Vagina (tissue), 2 donors: ENCODE measurements at places on chromosomes 13 and 19.
A peak's percentile ranks its signal among the peaks of the same experiment; 100 is the strongest.

GRCh38 chr19:16659464-16659831 is 496 bp downstream of the SMIM7 start:
- no peak for DNase-seq

DNA sequence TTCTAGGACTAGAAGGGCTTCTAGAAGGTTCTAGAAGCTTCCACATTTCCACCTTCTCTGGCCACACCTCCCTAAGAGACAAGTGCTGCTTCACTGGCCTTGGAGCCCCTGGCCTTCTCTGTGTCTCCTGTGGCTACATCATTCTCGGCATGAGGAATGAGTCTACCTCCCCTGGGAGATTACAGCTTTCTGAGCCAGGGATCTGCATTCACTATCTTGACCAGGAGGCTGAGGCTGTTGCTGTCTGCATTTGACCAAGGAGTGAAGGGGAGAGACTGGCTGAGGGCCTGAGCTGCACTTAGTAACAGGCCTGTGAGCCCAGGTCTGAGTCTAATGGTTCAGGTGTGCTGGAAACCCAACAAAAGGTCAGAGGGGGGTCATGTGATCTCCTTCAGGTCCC is 5.3 kb downstream of the CPAMD8 start:
- no peak for DNase-seq

GRCh38 chr13:111514610-111515306 is 194.3 kb downstream of the TEX29 start:
- no peak for DNase-seq

- DNase-seq = no peak
Observed at GRCh38 chr19:10695401-10696398, 5.5 kb upstream of the QTRT1 start.

- no peak for DNase-seq
Observed at GRCh38 chr19:30336290-30336689, 35.9 kb upstream of the ZNF536 start.

DNA sequence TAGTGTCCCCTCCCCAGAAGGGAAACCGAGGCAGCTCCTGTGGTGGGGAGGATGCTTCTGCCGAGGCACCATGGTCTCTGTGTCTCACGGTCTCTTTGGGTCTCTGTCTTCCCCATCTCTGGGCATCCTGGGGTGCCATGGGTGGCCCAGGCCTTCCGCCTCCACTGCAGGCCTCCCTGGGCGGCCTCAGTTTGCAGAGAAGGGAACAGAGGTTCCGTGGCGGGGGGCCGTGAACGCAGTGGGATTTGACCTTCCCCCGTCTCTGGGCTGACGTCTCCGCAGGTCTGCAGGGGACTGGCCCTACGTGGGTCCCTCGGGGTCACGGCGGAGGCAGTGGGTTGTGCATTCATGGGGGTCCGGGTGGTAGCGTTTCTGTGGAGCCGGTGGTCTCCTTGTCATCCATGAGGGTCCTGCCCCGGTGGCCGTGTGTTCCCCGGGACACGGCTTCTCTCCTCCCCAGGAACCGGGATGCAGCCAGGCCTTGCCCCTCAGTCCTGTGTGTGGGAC is 4.6 kb downstream of the EFNA2 start:
- DNase-seq = no peak

DNA sequence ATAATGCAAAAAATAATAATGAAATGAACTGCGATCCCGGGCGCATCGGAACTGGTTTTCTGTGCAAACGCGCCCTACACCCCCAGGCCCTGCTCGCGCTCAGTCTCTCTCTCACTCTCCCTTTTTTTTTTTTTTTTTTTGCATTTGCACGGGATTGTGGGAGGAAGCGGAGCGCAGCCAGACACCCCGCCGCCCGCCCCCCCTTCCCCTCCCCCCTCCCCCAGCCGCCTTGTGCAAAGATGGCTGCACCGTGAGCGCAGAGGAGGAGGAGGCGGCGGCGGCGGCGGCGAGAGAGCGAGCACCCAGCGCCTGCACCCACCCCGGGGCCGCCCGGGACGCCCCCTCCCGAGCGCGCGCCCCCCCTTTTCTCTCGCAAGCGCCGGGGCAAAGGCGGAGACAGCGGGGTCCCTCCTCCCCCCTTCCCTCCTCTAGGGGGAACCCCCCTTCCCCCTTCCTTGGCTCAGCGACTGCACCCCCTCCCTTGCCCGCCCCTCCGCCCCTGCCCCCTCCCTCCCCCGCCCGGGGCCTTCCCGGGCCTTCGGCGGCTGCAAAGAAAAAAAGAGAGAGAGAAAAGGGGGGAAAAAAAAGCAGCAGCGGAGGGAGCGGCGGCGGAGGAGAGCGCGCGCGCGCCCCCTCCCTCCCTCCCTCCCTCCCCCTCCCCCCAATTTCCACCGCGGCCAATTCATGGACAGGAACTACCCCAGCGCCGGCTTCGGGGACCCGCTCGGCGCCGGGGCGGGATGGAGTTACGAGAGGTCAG is at the start of gene PRR12:
Gene PRR12, plus strand, starts transcription at position 212 of the 760 bp plus-strand sequence. Its CDS starts 473 bp downstream, at position 685.
- no peak for DNase-seq

- no peak for DNase-seq
Observed at GRCh38 chr13:111491021-111491420, 170.6 kb downstream of the TEX29 start.

DNA sequence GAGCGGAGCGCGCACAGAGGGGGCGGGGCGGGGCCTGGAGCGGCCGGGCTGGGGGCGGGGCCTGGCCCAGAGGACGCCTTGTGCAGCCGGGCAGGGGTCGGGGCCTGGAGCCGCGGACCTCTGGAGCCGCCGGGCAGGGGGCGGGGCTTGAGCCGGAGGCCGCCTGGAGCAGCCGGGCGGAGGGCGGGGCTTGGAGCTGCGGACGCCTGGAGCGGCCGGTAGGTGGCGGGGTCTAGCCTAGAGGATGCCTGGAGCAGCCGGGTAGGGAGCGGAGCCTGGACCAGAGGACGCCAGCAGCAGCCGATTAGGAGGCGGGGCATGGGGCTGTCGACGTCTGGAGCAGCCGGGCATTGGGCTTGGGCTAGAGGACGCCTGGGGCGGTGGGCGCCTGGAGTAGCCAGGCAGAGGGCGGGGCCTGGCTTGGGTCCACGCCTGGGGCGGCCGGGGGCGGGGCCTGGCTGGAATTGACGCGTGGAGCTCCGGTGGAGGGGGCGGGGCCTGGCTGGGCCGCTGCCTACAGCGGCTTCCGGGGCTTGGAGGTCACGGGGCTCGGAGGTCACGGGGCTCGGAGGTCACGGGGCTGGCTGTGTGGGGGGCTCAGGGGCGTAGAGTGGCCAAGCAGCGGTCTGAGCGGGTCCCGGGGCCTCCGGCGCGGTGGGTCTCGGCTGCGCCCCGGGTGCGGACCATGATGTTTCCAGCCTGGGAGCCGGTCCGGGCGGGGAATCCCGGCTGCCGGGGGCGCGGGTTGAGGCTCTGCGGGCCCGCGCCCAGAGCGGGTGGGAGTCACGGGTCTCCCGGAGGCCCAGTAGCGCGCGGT is at the start of gene ANKRD10:
Gene ANKRD10, minus strand, starts transcription at position 13 of the 817 bp plus-strand sequence. CDS start 135 bp downstream, outside the sequence.
- DNase-seq = peak; percentile 97

- no peak for DNase-seq
Observed at GRCh38 chr13:70237131-70237530, 128.9 kb upstream of the KLHL1 start.

DNA sequence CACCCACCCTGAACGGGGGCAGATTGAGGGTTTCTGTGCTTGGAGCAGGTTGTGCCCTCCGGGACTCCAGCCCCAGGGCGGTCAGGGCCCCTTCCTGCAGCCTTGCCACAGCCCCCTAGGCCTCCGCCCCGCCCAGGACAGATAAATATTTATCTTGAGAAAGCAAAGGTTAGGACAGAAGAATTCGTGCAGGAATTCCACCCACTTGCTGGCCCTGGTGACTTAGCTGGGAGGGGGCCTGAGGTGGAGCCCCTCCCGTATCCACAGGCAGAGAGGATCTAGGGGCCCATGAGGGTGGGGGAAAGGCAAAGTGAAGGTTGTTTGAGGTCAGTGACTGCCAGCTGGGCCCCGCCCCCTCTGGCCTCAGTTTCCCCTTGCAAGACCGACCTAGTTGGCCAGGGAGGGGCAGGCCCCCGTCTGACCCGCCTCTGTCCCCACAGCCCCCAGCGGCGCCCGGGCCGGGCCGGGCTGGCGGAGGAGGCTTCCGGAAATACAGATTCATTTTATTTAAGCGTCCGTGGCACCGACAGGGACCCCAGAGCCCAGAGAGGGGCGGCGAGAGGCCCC is 5.2 kb downstream of the MIDN start:
- DNase-seq = no peak

GRCh38 chr19:48397263-48398101 is 4.0 kb downstream of the GRIN2D start:
- DNase-seq = no peak

DNA sequence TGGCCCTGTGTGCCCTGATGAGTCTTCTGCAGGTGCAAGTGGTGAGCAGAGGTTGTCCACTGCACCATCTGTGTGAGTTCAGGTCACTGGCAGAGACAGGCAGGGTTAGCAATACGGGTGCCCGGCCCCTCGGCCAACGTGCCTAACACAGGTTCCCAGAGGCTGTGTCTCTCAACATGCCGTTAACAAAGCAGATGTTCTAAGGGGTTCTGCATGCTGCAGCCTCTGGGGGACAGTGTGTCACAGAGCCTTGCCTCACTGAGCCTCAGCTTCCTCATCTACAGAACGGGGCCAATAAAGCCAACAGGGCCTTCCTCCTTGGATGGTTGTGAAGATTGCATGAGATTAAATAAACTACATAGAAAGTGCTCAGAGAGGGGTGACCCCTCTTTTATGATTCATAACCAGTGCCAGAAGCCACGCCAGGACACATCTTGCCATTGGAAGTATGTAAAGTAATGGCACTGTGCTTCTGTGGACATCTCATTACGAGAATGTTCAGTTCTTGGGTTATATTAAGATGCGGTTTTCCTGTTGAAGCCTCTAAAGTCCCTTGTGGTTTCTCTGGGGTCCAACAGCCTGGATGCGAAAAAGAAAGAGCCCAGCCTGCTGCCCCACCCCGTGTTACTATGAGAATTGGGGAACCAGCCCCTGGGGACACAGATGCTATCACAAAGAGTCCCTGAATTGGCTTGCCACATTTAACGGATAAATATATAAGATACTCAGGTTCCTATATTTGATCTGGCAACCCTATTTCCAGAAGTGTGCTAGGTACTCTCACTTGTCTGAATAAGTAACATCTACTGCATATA is 11.2 kb upstream of the ARHGEF18 start:
- no peak for DNase-seq

DNA sequence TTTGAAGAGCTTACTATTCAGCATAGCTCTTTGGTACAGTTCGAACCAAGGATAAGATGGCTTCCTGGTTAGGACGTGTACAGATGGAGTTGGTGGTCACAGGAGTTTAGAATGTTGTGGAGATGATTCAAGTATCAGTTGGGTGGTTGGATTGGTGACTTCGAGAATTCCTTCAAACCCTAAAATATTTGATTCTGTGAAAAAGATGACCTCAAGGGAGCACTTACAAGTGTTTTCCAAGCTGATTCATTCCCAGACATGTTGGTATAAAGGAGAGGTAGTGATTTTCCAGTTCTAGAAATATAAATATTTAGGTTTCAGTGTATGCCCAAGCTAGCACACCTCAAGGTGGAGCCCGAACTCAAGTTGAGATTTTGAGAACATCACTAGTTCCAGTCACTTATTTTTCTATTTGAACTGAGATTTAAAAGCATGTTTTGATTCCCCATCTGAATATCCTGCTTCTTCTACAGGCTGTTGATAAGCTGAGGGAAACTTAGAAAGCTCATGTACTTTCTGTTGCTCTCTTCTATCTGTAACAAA is 306.1 kb downstream of the DCT start:
- no peak for DNase-seq

DNA sequence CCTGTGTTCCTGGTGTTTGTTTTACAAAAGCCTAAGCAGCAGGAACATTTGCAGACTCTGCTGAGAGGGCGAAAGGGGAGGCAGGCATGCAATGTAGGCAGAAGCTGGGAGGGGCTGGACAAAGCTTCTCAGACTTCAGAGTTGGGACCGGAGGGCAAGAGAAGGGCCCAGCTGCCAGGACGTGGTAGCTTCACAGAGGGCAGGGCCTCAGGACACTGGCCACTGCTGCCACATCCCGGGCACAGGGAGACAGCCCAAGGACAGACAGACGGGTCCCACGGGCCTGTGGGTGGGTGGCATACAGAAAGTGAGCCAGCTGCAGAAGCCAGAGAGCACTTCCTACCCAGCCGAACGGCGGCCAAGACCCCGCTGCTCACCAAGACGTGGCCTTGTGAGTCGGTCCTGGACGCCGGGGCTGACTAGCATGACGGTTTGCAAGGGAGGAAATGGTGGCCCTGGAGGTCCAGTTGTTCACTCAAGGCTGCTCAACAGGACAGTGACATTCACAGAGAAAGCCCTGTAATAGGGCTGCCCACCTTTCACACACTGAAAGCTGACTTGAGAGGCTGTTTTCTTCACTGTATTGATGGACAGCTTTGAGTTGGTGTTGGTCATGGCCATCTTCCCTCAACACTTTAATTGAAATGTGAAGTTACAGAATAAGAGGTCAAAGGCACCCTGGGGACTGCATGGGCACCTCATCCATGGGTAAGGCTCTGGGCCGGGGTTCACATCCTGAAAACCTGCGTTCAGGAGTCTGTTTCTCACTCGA is 23.7 kb upstream of the TFDP1 start:
- DNase-seq = peak; percentile 72

- no peak for DNase-seq
Observed at GRCh38 chr19:1166872-1167573, 7.0 kb downstream of the SBNO2 start.

DNA sequence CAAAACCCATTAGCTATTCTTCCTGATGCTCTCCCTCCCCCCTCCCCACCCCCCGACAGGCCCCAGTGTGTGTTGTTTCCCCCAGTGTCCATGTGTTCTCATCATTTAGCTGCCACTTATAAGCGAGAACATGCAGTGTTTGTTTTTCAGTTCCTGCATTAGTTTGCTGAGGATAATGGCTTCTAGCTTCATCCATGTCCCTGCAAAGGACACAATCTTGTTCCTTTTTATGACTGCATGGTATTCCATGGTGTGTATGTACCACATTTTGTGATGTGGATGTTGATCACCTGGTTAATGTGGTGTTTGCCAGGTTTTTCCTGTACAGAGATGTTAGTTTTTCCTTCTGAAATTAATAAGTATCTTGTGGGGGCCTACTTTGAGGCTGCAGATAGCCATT is 31.5 kb downstream of the TDRD12 start:
- no peak for DNase-seq

DNA sequence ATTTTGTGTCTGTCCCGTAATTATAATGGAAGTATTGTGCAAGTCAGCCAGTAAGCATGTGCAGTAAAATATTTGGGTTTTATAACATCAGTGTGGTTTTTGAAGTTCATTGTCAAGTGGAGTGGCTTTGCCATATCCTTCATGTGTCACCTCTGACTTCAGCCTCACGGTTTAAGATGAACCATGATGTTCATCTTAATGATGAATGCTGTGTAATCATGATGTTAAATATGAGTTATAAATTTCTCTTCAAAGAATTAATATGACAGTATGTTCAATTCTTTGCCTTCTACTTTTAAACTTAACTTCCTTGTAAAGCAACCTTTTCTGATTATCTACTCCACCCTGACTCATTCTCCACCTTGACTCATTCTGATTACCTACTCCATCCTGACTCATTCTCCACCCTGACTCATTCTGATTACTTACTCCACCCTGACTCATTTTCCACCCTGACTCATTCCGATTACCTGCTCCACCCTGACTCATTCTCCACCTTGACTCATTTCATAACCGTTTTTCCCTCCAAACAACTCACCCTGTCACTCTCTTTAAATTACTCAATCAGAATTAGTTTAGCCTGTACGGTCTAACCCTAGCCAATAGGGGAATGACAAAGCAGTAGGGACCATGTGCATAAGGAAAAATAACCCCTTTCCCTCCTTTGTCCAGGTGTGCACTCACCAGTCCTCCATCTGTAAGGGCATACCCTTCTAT is 50.3 kb upstream of the ANKRD10 start:
- DNase-seq = peak; percentile 54
